ENCODE measurements at places on chromosomes 11 and 22.

- no peak for DNase-seq
Observed at GRCh38 chr11:94060401-94060800, 39.2 kb downstream of the HEPHL1 start.

DNA sequence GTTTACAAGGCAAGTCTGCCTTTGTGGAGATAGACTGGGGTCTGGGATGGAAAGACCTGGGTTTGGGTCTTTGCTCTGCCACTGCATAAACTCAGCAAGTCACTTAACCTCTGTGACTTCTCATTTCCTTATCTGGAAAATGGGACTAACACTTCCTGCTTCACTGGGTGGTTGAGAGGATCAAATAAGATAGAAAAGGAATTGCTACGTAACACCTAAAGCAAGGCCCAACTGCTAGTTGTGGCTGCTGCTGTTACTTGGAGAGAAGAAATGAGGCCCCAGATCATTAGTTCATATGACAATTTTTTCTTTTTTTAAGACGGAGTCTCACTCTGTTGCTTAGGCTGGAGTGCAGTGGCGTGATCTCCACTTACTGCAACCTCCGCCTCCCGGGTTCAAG, 5.9 kb downstream of the PTPRJ start:
- DNase-seq = no peak

- no peak for DNase-seq
Observed at GRCh38 chr22:32208681-32209080, 3.8 kb upstream of the RFPL2 start.

- DNase-seq = no peak
Observed at GRCh38 chr22:39360242-39360641, 10.5 kb downstream of the SYNGR1 start.

DNA sequence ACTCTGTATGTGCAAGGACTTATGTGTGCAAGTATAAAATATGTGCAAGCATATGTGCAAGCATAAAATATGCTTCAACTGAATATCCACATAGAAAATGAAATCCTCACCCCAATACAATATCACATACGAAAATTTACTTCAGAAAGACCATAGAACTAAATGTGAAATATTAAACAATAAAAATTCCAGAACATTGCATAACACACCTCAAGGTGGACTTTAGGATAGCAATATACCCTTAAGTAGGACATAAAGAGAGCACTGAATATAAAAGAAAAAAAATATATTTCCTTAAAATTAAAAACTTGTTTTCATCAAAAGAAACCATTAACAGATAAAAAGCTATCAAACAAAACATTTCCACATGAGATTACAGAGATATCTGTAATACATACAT, 67.8 kb downstream of the FCHSD2 start:
- DNase-seq = no peak

- DNase-seq = no peak
Observed at GRCh38 chr11:121291319-121291718, 1.3 kb upstream of the SC5D start.

DNA sequence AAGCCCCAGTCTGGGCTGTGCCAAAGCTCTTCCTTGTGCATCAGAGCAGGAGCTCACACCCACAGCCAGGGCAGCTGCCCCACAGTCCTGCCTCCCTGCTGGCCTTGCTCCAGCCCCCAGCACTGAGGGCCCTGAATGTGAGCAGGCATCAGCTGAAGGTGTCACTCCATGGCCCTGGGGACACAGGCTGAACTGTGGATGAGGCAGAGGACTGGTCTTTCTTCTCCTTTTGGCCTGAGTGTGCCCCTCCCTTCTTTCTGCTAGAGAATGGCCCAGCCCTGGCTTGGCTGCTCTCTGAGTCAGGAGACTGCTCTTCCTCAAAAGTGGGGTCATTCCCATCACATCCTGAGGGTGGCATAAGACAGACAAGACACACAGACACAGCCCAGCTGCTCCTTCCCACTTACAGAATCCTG, 16.2 kb downstream of the OTOG start:
- DNase-seq = no peak

DNA sequence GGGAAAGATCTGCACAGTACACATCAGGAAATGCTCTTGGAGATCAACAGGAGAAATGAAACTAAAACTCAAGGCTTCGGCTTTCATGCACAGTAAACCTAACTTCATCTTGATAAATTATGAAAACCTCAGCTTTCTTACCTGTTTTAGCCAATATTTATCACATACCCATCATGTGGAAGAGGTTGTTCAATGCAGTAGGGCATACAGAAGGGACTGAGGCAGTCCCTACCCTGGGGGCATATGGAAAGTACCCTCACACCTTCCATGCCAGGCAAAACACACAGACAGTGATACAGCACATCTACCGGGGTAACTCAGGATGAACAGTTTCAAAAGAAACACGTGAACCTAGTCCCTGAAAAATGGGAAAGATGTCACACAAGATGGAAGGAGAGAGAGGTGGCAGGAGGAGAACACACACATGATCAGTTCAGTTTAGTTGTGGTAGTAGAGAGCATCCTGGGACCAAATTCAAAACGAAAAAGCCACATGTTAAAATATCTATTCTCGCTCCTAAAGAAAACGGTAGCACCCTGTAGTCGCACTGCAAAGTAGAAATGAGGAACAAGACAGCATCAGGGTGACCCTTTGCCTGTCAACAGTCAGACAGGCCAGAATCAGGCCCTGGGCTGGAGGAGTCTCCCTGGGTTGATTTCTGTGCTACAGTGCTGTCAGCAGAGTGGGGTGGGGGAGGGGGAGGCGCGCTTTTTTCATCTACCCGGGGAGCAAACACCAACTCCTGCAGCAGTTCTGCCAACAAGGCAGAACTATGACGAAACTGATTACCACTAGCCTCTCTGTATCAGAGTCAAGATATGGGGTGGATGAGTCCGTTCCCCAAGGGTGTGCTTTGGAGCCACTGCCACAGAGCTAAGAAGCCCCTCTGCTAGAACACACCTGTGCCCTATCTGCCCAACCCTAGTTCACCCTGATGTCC, 1.3 kb downstream of the HIRA start:
- no peak for DNase-seq

- no peak for DNase-seq
Observed at GRCh38 chr11:112835591-112836255, 125.5 kb upstream of the NCAM1 start.

- no peak for DNase-seq
Observed at GRCh38 chr11:78801161-78801884, 226.7 kb upstream of the NARS2 start.

DNA sequence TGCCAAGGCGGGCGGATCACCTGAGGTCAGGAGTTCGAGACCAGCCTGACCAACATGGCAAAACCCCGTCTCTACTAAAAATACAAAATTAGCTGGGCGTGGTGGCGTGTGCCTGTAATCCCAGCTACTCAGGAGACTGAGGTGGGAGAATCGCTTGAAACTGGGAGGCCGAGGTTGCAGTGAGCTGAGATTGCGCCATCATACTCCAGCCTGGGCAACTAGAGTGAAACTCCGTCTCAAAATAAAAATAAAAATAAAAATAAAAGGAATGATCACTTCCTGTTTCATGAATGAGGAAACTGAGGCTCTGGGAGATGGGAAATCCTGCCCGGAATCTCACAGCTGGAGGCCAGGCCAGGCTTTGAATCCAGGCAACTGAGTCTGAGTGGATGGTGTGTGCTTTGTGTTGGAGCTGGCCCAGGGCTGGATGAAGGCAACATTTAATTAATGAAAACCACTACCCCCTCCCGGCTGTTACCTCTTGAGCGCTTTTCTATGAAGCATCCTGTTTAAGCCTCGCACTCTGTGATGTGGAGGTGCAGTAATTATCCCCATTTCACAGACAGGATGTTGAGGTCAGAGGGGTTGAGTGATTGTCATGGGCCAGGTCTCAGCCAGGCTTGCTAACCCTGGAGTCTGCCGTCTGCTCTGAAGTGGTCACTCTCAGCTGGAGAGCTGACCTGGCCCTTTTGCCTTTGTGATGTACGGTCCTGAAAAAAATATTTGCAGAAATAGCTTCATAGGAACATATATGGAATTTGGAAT, 27.8 kb downstream of the LRP5 start:
- no peak for DNase-seq

GRCh38 chr11:15107730-15108515, 6.8 kb upstream of the INSC start:
- DNase-seq = no peak

All from activated gamma-delta T cell treated with anti-CD3 and anti-CD28 coated beads, Interleukin-2, amount 50 U/mL, for 16 hours (primary cell).